Cortex of kidney (tissue), 1 donor: ENCODE measurements at places on chromosomes 5 and 9.

DNA sequence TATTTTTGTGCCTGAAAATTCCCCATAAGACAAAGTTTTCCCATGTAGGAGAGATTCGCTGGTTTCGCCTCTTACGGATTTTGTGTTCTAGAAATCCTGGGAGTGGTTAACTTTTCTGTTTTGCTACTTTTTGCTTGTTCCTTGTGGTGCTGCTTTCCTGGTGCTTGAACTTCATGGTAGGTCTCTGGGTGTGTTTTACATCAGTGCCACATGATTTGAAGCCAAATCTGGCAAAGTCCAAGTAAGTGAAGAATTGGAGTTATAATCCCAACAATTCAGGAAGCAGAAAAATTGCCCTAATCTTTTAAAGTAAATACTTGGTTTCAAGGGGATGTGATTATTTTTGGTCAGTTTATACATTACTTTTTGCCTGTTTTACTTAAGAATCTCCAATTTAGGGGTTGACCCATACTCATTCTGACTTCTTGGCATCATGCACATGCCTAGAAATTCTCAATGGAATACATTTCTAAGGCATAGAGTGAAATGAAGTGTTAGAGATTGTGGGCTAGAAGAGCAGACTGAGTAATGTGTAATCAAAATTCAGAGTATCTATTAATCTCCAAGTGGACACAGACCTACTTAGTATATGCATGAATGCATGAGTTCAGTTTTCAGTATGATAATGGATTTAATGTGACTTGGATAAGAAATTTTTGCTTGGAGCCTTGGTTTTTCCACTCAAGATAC lies 189.7 kb downstream of the CSNK1G3 start:
- DNase-seq = no peak

- no peak for DNase-seq
Measured at GRCh38 chr5:2517451-2517850, 234.0 kb downstream of the IRX2 start.

- DNase-seq = no peak
Measured at GRCh38 chr9:86668488-86668887, 278.8 kb downstream of the GAS1 start.

GRCh38 chr5:38414348-38414747 lies 142.1 kb downstream of the LIFR start:
- DNase-seq = no peak

GRCh38 chr5:107514305-107514704 lies 156.4 kb downstream of the EFNA5 start:
- no peak for DNase-seq

DNA sequence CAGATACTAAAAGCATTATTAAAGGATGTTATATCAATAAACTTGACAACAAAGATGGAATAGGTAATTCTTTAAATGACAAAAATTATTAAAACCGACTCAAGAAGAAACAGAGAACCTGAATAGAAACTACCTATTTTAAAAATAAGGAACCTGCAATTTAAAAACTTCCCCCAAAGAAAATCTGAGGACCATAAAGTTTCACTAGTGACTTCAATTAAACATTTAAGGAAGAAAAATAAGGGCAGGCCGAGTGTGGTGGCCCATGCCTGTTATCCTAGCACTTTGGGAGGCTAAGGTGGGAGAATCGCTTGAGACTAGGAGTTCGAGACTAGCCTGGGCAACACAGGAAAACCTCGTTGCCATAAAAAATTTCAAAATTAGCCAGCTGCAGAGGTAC lies 99.6 kb downstream of the FANCC start:
- DNase-seq = no peak

DNA sequence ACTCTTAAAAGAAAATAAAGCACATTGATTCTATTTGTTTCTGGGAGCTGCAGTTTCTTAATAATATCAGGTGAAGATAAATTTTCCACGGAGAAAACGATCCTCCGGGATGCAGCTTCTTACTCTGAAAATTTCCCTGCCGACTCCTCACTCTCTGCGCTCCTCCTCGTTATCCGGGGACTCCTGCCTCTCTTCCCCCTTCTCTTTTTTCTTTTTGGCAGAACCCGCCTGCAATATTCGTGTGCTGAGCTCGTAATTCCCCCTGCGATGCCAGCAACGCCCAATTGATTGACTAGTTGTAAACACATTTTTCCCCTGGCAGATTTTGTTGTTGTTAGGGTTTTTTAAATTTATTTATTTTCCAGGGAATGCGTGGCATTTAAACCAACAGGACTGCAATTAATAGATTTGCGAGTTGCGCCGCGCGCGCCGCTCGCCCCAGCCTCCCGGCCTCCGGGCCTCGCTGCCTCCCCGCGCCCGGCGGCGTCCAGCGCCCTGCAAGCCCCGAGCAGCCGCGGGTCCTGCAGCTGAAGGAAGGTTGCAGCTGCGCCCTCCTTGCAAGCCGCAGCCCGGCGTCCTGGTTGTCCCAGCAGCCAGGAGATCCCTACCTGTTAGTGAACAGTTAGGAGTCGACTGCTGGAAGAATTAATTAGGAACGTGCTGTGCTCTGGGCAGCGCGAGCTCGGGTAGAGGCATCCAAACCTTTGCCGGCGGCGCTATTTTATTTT lies 2.2 kb downstream of the NTNG2 start:
- no peak for DNase-seq

GRCh38 chr5:152503206-152503605 lies 98.1 kb upstream of the NMUR2 start:
- no peak for DNase-seq

GRCh38 chr9:124010665-124011321 lies 775 bp upstream of the LHX2 start:
- DNase-seq = no peak

- DNase-seq = no peak
Measured at GRCh38 chr5:97183930-97184213, 825 bp upstream of the RIOK2 start.

- DNase-seq = no peak
Measured at GRCh38 chr5:24281818-24282217, 363.0 kb downstream of the CDH10 start.

DNA sequence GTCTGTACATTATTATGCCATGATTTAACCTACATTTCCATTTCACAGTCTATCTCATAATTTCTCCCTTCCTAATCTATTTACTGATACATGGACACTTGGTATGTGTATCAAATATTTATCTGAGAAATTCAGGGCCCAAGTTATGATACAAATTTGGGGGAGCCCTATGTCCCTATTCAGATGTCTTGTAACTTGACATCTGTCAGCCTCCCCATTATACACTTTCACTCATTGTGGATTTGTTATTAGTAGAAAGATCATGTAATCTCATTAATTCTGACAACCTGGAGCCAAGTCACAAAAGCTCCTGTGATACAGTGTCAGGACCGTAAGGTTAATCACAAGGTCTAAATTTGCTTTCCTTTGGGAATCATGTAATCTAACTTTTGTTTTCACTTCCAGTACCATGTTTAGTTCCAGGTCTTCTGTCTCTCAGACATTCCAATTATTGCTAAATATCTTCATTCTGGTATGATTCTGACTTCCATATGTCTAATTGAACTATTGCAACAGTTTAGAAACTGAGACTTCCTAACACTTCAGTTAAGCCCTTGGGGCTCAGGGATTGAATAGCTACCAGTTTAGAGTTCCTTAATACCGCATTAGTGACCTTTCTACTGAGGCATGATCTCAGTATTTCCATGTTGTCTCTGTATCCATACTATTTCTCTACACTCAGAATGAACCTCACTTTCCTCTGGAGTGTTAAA lies 182.9 kb upstream of the NUDT12 start:
- DNase-seq = no peak

- DNase-seq = no peak
Measured at GRCh38 chr5:21810737-21811316, 1042.3 kb downstream of the CDH12 start.

GRCh38 chr5:6328173-6328572 lies 50.2 kb downstream of the MED10 start:
- DNase-seq = no peak
